AG20443 (cell line): ENCODE measurements at places on chromosomes 3 and 15.

- peak; percentile 36 for DNase-seq
Measured at GRCh38 chr15:98900356-98900755, 107.2 kb downstream of the PGPEP1L start.

GRCh38 chr3:117407317-117407716, 697.7 kb downstream of the TUSC7 start:
- DNase-seq, result no peak

GRCh38 chr3:94004301-94004910, 24.0 kb downstream of the STX19 start:
- DNase-seq, result peak; percentile 63

DNA sequence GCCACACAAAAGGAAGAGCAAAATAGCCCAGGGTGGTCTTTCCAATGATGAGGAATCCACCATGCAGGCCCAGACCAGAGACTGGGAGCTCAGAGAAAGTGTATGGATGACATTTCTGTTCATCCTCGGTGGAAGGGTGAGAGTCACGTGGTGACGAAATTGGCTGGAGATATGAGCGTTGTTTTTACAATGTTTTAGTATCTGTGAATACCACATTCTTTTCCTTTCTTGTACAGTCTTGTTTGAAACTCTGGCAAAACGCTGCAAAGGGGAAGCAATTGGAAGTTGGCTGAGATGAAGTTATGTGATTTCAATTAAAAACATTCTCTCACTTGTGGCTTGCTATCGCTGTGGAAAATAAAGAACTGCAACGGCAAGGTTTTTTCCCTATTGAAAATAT, 137.5 kb downstream of the MAGI1 start:
- no peak for DNase-seq

GRCh38 chr15:85402195-85402881, 21.9 kb downstream of the AKAP13 start:
- DNase-seq, result no peak

GRCh38 chr15:78761020-78761419, 50.2 kb downstream of the ADAMTS7 start:
- DNase-seq, result no peak

- DNase-seq, result no peak
Measured at GRCh38 chr3:146505516-146505915, 36.2 kb upstream of the PLSCR2 start.

- DNase-seq, result no peak
Measured at GRCh38 chr3:45088543-45089358, 57.4 kb downstream of the CDCP1 start.

DNA sequence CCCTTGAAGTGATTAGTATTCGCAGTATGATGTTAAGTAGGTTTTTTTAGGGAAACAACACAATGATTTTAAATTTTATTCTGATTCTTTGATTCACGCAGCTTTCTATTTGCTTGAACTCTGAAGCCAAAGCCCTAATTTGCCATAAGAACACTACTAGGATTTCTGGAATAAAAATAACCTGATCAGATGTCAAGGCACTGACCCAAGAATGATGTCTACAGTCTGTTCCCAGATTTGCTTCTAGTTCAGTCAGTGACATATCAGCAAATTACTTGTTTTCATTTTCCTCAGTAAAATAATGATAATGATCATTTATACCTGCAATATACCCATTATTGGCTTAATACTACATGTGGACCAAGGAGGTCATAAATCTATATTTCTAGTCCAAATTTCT, 179.5 kb upstream of the EIF1B start:
- DNase-seq, result no peak

DNA sequence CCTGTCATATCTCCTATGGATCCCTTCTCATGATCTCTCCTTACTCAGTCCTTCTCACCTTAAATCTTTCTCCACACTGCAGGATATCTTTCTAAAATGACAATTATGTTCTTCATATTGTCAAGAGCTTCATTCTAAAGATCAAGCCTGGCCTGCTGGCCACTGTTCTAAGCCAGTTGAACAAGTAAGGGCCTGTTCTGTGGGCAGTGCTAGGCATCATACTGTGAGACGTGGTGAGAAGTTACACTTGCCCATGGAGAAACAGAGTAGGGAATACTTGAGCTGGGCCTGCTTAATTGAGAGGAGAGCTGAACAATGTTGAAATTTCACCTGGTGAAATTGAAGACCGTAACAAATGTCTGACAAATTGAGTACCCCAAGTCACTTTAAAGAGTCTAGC, 184.1 kb upstream of the RASGRP1 start:
- DNase-seq, result no peak

- DNase-seq, result peak; percentile 9
Measured at GRCh38 chr3:180306691-180307090, 270.0 kb upstream of the PEX5L start.

DNA sequence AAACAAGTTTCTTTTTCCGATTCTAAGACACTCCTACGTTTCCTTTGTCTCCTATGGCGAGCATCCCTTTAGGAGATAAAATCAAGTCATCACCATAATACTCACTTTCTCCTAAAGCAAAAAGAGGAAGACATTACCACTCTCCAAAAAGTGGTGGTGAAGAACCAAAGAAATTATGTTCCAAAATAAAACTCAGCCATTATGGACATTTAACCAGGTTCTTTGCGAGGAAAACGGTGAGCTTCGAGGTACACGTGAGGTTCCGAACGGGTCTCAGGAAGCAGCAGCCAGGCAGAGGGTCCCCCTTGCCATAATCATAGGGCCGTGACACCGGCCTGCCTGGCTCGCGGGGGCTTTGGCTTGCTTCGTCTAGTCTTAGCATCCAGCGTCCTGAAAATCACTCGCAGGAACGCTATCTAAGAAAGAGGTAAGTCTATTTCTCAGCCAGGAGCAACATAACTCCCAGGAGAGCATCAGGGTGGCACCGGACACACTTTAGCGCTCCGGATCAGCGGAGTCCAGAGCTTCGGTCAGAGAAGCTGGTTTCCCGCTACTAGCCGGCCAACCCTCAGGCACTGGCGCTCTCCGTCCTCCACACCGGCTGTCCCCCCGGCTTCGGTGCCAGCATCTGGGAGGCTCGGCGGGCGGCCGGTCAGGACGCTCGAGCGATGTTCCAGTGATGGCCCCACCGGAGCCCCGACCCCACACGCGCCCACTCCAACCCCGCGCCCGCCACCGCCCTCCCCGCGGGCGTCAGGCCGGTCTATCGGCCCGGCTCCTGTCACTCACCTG, 581 bp downstream of the IP6K1 start:
- DNase-seq, result peak; percentile 62

GRCh38 chr15:53978253-53978906, at the start of gene UNC13C:
UNC13C (plus strand) TSS chr15:53978441; CDS start chr15:54012904, 34,463 bp downstream.
- DNase-seq, result peak; percentile 16

- peak; percentile 20 for DNase-seq
Measured at GRCh38 chr3:11290743-11291680, 18.8 kb downstream of the ATG7 start.

- no peak for DNase-seq
Measured at GRCh38 chr15:94535298-94536048, 304.1 kb downstream of the MCTP2 start.

GRCh38 chr3:147407498-147408187, 1.3 kb upstream of the ZIC4 start:
- DNase-seq, result no peak

DNA sequence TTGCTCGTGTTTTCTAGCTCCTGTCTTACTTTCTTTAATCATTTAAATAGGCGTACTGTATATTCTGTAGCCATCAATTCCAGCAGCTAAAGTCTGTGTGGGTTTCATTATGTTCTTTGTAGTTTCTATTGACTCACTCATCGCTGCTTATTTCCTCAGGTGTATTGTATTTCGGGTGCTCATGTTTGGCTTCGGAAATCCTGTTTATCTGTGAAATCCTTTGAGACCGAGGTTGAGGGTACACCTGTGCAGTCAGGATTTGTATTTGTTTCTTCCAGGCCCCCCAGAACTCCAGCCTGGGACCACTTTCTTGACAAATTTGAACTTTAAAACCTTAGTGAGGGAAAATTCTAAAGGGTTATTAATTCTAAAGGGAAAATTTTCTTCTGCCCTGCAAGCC, 2.0 kb upstream of the PAK2 start:
- DNase-seq, result no peak

DNA sequence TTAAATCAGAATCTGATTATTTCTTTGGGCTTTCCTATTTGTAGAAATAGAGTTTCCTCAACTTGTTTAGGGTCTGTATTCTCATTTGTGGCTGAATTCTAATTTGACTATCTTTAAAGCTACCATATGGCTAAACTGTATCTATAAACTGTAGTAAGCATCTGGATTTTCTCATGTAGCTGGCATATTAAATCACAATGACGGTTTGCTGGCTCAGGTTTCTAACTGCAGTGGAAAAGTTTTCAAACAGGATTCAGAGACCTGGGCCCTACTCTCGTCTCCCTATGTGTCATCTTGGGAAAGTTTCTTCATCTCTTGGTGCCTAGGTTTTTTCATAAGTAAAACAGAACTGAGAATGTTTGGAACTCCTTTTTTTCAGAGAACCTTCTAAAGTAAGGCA, 68.3 kb downstream of the GALK2 start:
- DNase-seq, result peak; percentile 36

- DNase-seq, result no peak
Measured at GRCh38 chr3:129341331-129342141, 62.9 kb downstream of the HMCES start.

DNA sequence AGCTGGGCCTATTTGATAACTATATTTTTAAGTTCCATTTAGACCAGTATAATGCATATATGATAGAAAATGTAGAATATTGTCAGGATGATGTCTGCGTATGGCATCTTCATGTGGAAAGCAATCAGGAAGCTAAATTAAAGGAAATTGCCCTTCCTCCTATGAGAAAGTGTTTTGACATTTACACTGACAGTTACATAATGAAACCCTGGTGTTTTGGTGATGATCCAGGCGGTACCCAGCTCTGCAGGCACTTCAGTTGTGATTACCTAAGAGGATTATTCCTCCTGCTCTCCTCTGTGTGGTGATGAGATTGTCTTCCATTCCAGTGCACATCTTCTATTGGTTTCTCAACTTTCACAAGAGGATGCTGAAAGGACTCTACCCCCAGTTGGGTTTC, 126.5 kb upstream of the MITF start:
- no peak for DNase-seq

- DNase-seq, result peak; percentile 72
Measured at GRCh38 chr3:52313774-52314188, 2.3 kb upstream of the DNAH1 start.

DNA sequence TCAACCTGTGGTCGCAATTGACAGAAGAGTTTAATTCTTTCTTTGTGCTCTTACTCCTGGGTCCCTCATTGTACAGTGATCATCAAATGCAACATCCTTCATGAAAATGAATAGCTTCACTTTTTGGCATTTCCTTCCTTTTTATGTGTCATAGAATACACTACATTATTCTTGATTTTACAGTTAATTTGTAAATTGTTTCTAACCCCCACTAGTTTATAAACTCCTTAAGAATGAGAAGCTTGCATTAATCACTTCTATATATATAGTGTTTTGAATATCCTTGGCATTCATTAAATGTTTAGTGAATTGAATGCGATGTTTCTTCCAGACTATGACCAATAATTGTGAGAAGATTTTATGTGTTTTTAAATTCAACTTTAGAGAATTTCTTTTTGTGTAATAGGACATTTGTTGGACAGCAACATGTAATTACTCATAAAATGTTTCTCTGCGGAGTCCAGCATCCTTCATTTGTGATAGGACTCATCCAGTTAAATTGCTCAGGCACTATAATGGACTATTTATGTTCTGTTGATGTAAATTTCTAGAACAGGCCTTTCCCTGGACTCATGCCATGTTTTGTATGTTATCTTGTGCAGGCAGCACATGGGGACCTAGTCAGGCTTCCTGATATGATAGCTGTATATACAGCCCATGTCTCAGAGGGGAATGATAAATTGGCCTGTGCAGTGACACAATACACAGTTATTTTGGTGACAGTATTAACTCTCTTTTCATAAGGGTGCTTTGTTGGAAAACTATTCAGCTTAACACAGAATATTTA, 51.3 kb downstream of the MBNL1 start:
- DNase-seq, result no peak

DNA sequence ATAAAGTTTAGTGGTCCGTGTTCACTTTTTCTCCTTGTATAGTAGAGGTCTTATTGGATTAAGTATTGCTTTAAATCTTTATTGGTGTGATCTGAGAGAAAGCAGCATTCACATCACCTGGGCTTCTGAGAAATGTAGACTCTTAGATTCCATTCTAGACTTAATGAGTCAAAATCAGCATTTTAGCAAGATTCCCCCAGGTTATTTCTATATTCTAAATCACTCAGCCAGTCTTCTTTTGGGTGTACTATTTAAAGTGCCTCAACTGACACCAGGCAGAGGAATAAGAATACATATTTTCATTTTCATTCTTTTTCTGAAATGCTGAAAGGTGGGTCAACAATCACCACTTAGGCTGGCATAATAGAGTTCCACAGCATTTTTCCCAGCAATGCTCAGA, 481.7 kb downstream of the TUSC7 start:
- no peak for DNase-seq

- no peak for DNase-seq
Measured at GRCh38 chr3:78154521-78155186, 1114.8 kb downstream of the ROBO2 start.

- peak; percentile 98 for DNase-seq
Measured at GRCh38 chr15:75738647-75739325, 26.1 kb upstream of the CSPG4 start.

GRCh38 chr3:12974819-12975218, 98.4 kb downstream of the IQSEC1 start:
- DNase-seq, result no peak

GRCh38 chr3:69240651-69241568, 118.5 kb upstream of the LMOD3 start:
- no peak for DNase-seq

DNA sequence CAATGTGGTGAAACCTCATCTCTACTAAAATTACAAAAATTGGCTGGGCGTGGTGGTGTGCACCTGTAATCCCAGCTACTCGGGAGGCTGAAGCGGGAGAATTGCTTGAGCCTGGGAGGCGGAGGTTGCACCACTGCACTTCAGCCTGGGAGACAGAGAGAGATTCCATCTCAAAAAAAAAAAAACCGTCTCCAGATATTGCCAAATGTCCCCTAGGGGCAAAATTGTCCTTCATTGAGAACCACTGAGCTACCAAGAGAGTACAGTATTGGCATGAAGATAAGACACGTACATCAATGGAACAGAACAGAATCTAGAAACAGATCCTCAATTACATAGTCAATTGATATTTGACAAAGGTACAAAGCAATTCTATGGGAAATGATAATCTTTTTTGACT, 98.0 kb downstream of the TFDP2 start:
- no peak for DNase-seq

DNA sequence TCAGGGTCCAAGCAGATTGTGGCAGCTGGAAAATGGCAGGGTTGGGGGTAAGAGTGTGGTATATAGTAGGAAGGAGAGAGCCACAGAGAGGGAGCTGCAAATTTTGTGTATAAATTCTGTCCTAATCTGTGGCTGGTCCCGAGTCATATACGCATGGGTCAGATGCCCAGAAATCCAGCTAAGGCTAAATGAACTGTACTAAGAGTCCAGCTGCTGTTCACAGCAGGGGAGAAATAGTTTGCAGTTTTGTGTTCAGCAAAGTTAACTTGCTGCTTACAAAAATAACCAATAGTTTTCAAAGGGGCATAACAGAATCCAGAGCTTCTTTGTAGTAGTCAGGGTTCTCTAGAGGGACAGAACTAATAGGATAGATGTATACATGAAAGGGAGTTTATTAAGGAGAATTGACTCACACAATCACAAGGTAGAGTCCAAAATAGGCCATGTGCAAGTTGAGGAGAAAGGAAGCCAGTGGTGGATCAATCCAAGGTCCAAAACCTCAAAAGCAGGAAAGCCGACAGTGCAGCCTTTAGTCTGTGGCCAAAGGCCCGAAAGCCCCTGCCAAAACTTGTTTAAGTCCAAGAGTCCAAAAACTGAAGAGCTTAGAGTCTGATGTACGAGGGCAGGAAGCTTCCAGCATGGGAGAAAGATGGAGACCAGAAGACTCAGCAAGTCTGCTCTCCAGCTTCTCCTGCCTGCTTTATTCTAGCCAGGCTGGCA, 146.1 kb upstream of the KBTBD8 start:
- DNase-seq, result no peak
